Inflammatory macrophage treated with lipopolysaccharide for 4 hours (primary cell): ENCODE measurements at places on chromosomes 2 and 18.

DNA sequence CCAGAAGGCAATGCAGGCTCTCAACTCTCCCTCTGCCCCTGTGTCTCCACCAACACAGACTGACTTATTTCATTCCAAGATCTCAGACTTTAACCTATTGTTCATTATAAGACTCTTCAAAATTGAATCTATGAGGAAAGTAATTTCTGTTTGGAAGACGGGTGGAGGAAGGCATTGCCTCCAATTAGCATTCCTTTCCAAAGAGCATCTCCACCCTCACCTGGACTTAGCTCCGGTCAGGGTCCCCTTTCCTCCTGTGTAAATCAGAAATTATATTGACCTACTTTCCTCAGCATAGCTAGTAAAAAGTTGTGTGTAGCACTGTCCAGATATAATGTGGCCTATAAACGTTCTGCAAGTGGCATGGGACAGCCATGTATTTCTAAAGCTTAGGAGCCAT, 230.4 kb upstream of the ACVR2A start:
- DNase-seq: no peak

DNA sequence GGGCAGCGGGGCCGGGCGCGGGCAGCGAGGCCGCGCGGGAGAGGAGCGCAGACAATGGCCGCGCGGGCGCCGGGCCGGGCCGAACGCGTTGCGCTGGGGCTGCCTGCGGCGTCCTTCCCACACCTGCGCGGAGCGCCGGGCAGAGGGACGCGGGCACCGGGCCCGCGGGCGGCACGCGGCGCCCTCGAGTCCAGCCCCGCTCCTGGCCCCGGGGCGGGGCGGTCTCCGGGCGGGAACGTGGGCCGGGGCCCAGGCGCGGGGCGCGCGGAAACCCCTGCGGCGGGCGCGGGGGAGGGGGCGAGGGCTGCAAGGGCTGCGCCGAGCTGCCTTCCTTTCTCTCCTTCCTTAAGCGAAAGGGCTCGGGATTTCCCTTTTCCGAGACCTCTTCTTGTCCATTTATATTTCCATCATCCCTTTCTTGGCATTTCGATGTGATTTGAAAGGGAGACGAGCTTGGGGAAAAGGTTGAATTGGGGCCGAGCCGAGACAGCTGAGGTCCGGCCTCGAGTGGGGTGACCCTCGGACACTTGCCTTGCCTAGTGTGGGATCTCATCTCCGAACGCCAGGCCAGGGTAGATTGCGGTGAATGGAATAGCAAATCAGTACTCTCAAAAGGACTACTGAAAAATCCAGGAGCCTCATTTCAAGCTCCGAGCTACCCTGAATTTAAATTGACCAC, 676 bp downstream of the KLHL23 start:
- DNase-seq: no peak

GRCh38 chr18:79502782-79503181, 107.1 kb downstream of the NFATC1 start:
- no peak for DNase-seq

- no peak for DNase-seq
Observed at GRCh38 chr2:8632755-8633154, 49.1 kb upstream of the ID2 start.

GRCh38 chr2:171389780-171390179, 44.0 kb downstream of the METTL8 start:
- no peak for DNase-seq
